Esophagus squamous epithelium (tissue), 5 donors: ENCODE measurements at places on chromosomes 16 and 17. TPM values are rescaled to one million over a fixed set of nuclear protein-coding genes. Genes with fewer than 3 reads are reported as not detected.

The DYNLRB2 gene
- total RNA-seq, result 2.3 TPM

The TTYH2 gene
- 0.35 TPM for total RNA-seq

The CMTM2 gene
- total RNA-seq, result not detected

The C17orf50 gene
- not detected for total RNA-seq

The ACAP1 gene
- total RNA-seq, result 3.8 TPM

The TPSB2 gene
- 18.1 TPM for total RNA-seq

The KRT12 gene
- total RNA-seq, result not detected

The KRTAP17-1 gene
- total RNA-seq, result not detected

The GUCY2D gene
- total RNA-seq, result not detected

The CCDC102A gene
- total RNA-seq, result 10.9 TPM

The UMOD gene
- not detected for total RNA-seq

The HBM gene
- not detected for total RNA-seq

The ABCC6 gene
- not detected for total RNA-seq

The ZKSCAN2 gene
- total RNA-seq, result 1.9 TPM

The USP43 gene
- total RNA-seq, result 13.8 TPM

The KRTAP2-1 gene
- total RNA-seq, result not detected

The RUNDC3A gene
- total RNA-seq, result 1.1 TPM

The TMEM92 gene
- total RNA-seq, result 0.12 TPM
